ENCODE measurements at places on chromosomes 16 and 17.

DNA sequence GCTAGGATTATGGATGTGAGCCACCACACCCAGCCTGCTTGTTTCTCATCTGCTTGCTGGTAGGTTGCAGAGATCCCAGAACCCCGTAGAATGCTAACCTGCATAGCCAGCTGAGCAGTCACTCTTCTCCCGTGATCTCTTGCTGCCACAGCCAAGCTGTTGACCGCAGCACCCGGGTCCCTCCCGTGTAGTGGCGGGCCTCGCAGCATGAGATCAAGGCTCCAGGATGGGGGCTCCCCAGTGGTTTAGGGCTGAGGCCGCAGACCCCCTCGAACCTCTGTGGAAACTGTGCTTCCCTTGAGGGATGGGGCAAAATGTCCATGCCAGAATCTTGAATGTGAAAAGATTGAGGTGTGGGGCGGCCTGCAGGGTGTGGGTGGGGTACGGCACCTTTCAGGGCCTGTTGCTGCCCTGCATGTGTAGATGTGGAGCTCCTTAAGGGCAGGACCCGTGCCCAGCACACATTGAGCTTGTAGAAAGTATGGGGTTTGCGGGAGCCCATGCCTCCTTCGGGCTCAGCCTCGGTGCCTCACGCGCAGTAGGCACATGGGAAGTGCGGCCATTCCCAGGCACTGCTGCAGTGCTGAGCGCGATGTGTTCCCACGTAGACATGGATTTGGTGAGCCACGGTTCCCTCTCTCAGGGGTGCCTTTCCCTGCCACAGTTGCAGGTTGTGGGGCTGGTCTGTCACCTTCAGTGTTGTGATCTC is 99.9 kb downstream of the BANP start:
- DNase-seq: no peak

- no peak for DNase-seq
Measured at GRCh38 chr16:69538808-69539207, 27.0 kb upstream of the NFAT5 start.

GRCh38 chr17:74008196-74008595 is 195.3 kb upstream of the RPL38 start:
- peak; percentile 44 for DNase-seq

GRCh38 chr17:22310717-22311686 is 618.7 kb downstream of the KCNJ18 start:
- DNase-seq: no peak

- no peak for DNase-seq
Measured at GRCh38 chr16:22278441-22279230, 18.6 kb upstream of the POLR3E start.

- no peak for DNase-seq
Measured at GRCh38 chr16:2787406-2787805, at the start of gene PRSS33. Gene PRSS33 (minus strand): TSS chr16:2787560. CDS start chr16:2786547, 1,013 bp downstream.

GRCh38 chr17:8916466-8916865 is 49.0 kb upstream of the PIK3R6 start:
- no peak for DNase-seq

GRCh38 chr16:24174957-24175356 is 81.2 kb upstream of the CACNG3 start:
- no peak for DNase-seq

- DNase-seq: peak; percentile 72
Measured at GRCh38 chr16:57826706-57827625, 24.7 kb upstream of the KIFC3 start.

DNA sequence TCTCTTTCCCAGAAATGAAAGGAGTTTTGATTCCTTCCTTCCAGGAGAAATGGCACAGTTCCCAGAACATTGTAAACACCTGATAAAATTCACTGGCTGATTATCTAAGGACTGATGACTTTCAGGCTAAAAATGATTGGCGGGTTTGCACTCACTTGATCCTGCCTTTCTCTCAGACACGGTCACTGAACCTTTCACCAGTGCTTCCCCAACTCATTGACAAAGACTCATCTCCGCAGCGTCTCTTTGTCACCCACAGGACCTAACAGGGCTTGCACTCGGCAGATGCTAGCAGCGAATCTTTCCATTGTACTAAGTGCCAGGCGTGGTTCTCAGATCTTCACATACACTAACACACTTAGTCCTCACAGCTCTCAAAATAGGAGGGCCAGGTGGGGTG is 7.3 kb upstream of the DHRS7C start:
- DNase-seq: no peak
